Cardiac muscle cell (in vitro differentiated cells and primary cell): ENCODE measurements at places on chromosomes 1 and 21. TPM values are rescaled to one million over a fixed set of nuclear protein-coding genes. Genes with fewer than 3 reads are reported as not detected.

Gene SLC22A15
- 2.3 and 2.4 TPM in 2 replicates for polyA plus RNA-seq

Gene AIM2
- not detected in 2 replicates for polyA plus RNA-seq

Gene CA14
- polyA plus RNA-seq: 68.2 and 133 TPM in 2 replicates

Gene GNAT2
- polyA plus RNA-seq: 0.22 TPM in 1 of 2 replicates, not detected in the other

Gene WNT9A
- polyA plus RNA-seq: 0.14 TPM in 1 of 2 replicates, not detected in the other

Gene ARHGAP29
- 8.1 and 9.7 TPM in 2 replicates for polyA plus RNA-seq

Gene GUCA2B
- polyA plus RNA-seq: not detected in 2 replicates

Gene DARS2
- 14.6 and 22.7 TPM in 2 replicates for polyA plus RNA-seq

Gene DCST2
- 1.1 and 3.8 TPM in 2 replicates for polyA plus RNA-seq

Gene RGS13
- polyA plus RNA-seq: 2.0 and 4.8 TPM in 2 replicates

Gene PTGFR
- polyA plus RNA-seq: not detected in 2 replicates

Gene IFI44
- polyA plus RNA-seq: not detected in 2 replicates

Gene SUMO3
- polyA plus RNA-seq: 95.9 and 121 TPM in 2 replicates

Gene LRRC71
- 0.24 and 0.69 TPM in 2 replicates for polyA plus RNA-seq
